T follicular helper cell (primary cell): ENCODE measurements at places on chromosomes 16 and 17.
A peak's percentile ranks its signal among the peaks of the same experiment; 100 is the strongest.

- DNase-seq, result no peak
Observed at GRCh38 chr17:60311186-60311585, 80.7 kb downstream of the USP32 start.

DNA sequence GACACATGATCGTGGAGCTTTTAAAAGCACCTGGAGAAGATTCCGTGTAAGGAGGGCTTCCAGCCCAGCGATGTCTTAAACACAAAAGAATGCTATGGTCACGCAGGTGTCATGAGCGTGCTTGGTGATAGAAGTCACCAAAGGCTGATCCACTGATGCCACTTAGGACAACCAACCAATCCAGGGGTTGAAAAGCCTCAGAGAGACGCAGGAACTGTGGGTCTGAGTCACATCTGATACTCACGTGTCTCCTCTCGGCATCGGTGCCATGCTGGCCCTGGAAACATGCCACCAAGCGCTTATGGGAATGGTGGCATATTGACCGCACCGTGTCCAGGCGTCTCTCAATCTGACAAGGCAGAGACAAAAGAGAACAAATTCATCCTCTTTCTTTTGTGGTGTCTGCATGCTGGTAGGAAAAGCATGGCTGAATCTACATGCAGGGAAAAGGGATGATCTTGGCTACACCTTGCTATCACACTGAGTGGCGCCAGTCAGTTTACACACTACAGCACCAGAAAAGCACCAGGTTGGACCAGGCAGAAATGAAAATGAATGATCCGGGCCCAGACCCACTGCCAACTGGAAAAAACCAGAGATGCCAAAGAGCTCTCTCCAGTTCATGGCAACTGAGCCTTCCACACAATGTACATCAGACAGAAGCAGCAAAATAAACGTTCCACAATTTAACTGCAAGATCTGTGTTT, 38.0 kb downstream of the ARHGAP17 start:
- no peak for DNase-seq

GRCh38 chr17:35242158-35242804, 591 bp upstream of the SLFN5 start:
- peak; percentile 76 for DNase-seq

DNA sequence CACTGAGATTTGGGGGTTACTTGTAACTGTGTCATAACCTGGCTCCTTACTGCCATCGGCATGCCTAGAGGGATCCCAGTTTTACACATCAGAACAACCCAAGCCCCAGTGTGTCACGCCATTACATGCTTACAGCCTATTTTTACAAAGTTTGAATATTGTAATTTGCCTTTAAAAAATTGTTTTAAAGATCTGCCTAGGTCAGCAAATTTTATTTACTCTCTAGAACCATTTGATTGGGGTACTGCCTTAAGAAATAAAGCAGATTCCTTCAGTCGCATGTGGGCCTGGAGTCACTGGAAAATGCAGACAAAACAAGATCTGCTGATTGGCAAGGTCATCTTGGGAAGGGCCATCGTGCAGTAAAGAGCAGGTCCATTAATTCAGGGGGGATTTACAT, 566.9 kb downstream of the WWOX start:
- DNase-seq, result no peak
